ENCODE measurements at places on chromosomes 5 and 9.

GRCh38 chr5:159971931-159972461 lies 36.9 kb upstream of the TTC1 start:
- no peak for DNase-seq

DNA sequence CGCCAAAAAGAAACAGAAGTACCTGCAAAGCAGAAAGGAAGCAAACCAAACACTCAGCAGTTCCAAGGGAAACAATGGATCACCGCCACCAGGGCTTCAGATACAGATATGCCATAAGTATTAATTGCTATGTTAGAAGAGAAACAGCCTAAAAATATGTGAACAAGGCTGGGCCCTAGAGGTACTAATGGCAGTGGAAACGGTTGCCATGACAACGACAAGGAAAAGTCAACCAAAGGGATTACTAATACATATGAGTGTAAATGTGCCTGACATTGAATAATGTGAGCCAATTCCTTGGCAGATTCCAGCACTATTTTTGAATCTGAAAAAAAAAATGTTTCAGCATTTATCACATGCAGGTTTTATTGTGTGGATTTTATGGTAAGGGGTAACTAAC lies 75.0 kb downstream of the CAVIN4 start:
- DNase-seq: peak; percentile 85

DNA sequence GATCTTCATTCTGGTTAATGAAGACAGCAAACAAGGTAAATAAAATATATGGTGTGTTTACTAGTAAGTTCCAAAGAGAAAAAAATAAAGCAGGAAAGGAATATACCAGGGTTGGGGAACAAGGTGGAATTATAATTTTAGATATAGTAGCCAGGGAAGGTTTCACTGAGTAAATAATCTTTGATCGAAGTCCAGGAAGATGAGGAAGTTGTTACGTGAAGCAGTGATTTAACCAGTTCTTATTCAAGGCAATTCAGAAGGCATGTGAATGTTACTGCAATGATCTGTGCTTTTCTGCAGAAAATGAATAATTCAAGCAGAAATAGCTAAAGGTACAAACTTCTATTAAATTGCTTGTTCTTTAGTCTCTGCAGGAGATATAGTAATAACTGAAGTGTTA lies 6.2 kb downstream of the SMIM32 start:
- no peak for DNase-seq

DNA sequence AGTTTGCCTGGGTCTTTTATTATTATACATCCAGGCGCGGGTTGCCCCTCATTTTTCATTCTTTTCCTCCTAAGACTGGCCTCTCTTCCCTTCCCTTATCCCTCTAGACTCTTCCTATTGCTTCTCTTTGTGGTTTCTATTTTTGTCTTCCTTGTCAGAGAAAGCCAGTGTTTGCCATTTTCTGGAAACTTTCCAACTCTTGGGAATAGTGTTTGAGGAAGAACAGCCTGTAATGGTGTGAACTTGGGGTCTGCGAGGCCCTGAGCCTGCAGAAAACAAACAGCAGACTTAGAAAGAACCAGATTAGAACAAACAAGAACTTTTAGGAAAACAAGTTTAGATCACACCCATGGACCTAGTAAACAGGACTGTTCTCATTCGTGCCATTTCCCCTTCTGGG lies 15.5 kb downstream of the PRKACG start:
- DNase-seq: no peak

- no peak for DNase-seq
These were observed 207.7 kb downstream of the PDE4D start for GRCh38 chr5:59685793-59686192.

DNA sequence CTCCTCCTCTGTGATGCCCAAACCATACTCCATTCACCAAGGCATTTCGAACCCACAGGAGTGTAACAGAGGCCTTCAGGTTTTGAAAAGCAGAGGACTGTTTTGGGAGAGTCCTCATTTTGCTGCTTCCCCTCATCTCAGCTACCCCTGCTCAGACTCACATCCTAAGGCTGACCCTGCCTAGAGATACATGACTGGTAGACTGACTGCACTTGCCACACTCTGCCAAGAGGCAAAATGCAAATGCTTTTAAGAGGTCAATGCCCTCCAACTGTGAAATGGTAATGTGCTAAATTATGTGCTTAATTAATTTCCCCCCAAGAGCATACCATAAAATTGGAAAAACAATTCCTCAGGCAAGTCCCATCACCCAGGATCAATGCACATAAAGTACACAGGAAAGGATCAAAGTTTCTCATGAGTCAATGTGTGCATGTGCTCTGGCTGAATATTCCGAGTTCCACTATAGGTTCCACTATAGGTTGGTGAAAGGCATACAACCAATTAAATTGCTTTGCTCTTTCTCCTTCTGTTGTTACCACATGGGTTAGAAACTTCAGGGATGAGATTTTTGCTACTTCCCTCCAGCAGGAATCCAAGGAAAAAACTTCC lies 87.0 kb downstream of the RGS7BP start:
- no peak for DNase-seq

Data from head of caudate nucleus (tissue), 42 donors.